Kidney capillary endothelial cell (primary cell): ENCODE measurements at places on chromosomes 2 and 18.

DNA sequence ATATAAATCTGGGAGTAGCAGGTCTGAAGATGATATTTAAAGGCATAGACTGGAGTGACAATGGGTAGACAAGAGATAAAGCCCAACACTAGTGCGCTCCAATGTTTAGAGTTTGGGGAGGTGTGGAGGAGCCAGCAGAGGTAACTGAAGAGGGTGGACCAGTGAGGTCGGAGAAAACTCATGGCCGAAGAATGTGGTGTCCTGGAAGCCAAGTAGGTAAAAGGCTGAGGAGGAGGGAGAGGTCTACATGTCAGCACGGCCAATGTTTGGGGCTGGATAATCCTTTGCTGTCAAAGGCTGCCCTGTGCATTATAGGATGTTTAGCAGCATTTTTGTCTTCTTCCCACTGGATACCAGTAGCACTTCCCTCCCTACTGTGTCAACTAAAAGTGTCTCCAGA, 78.8 kb upstream of the KCNE4 start:
- DNase-seq, result no peak

- no peak for DNase-seq
Observed at GRCh38 chr2:46943881-46944798, 28.5 kb upstream of the MCFD2 start.

GRCh38 chr2:228048838-228049490, 132.5 kb downstream of the SPHKAP start:
- DNase-seq, result no peak

DNA sequence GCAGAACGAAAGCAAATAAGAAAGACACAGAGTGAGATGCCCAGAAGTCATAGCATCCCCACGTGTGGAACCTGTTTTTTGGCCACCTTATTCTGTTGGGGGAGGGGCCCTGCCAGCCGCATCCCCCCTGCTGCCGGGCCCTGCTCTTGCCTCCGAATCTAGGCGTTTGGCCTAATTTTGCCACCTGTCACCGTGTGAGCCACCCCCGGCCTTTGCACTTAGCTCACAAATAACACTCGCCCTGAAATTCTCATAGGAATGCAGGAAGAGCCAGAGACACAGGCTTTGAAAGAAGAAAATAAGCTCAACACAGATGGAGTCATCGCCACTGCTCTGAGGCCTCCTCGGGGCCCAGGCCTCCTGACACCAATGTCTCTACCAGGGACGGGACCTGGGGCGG, 522.6 kb upstream of the SALL3 start:
- no peak for DNase-seq

DNA sequence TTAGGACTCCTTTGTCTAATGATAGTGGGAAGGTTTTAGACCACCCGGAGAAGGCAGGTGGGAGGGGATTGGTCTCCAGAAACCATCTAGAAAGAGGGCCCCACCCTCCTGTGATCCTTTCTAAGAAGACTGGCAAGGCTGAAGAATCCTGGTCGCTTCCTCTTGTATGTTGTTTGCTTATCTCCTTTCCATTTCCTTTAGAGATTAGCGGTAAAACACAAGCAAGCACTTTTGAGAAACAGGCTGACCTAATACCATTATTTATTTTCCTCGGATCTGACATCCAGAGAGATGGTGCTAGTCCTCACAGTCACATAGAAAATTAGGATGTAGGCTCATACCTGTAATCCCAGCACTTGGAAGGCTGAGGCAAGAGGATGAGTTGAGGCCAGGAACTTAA, 45.2 kb upstream of the SPRED2 start:
- no peak for DNase-seq

GRCh38 chr18:57846258-57846657, 43.1 kb upstream of the ATP8B1 start:
- peak; percentile 53 for DNase-seq
